Esophagus squamous epithelium (tissue), 5 donors: ENCODE measurements at places on chromosomes 11 and 22.

DNA sequence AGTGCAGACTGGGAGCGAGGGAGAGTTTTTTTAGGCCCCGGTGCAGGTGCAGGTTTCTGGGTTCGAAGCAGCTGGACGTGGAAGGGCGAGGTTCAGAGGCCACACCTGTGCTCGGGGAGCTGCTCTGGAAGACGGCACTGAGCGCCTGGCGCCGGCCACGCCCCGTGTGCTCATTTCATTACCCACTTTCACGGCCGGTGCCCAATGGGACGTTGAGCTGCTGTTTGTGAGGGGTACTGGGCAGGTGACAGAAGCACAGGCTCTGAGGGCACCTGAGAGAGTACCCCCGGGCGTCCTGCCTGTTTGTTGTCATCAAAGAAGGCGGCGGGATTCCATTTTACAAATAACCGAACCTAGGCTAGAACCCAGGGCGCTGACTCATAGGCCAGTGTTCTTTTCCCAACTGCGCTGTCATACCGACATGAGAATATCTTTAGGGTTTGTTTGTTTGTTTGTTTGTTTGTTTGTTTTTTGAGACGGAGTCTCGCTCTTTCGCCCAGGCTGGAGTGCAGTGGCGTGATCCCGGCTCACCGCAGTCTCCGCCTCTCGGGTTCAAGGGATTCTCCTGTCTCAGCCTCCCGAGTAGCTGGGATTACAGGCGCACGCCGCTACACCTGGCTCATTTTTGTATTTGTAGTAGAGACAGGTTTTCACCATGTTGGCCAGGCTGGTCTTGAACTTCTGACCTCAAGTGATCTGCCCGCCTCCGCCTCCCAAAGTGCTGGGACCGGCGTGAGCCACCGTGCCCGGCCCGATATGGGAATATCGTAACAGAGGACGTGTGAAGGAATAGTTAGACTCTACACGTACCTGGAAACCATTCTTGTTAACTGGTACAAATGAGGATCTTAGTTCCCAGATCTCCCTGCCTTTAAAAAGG, 16.6 kb upstream of the SPTBN2 start:
- no peak for DNase-seq

GRCh38 chr11:123408619-123409455, 21.2 kb upstream of the GRAMD1B start:
- DNase-seq, result no peak

GRCh38 chr11:60914633-60915247, 782 bp downstream of the TMEM109 start:
- DNase-seq, result no peak

DNA sequence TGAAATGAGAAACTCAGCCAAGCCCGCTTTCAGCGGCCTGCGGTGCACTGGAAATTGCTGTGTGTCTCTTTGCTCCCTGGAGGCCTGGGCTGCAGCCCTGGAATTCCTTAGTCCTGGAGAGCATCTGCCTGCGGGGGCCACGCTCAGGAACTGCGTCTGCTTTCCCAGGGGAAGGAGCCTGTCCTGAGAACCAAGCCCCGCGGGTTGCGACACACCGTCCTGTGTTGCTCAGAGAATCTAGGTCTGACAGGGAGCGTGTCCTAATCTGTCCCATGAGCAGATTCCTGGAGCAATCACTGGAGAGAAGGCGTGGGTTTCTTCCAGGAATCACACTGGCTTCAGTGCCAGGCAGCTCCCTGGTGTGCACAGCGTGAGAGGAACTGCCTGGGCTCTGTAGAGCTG, 708.1 kb downstream of the BRD1 start:
- no peak for DNase-seq

DNA sequence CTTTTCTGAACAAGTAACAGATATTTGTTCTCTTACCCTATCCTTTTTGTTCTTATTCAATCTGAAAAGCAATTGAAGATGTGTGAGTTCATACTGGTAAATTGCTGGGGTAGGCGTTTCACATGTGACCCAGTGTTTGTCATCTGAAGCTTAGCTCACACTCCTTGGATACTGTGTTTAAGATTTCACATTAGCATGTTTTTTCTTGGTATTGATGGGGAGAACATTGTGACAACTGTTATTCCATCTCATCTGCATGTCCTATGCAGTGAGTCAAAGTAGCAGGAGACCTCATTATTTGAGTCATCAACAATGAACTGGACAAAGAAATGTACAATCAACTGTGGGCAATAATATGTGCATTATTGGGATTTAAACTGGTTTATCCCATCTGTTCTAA, 691.6 kb upstream of the ANO5 start:
- DNase-seq, result no peak
